Activated naive CD8-positive, alpha-beta T cell treated with anti-CD3 and anti-CD28 coated beads for 36 hours (primary cell): ENCODE measurements at places on chromosomes 16 and 17.

- H3K4me3 ChIP-seq = no peak overlapping the region
- H3K27ac ChIP-seq = no peak overlapping the region
- no peak for DNase-seq
- no peaks in the 10 kb centered on the region for H3K27me3 ChIP-seq
- peaks cover 16% of the 10 kb centered on the region for H3K4me1 ChIP-seq
- peaks cover 17% of the 10 kb centered on the region for H3K36me3 ChIP-seq
Observed at GRCh38 chr16:48547530-48547929, 62.5 kb downstream of the N4BP1 start.

DNA sequence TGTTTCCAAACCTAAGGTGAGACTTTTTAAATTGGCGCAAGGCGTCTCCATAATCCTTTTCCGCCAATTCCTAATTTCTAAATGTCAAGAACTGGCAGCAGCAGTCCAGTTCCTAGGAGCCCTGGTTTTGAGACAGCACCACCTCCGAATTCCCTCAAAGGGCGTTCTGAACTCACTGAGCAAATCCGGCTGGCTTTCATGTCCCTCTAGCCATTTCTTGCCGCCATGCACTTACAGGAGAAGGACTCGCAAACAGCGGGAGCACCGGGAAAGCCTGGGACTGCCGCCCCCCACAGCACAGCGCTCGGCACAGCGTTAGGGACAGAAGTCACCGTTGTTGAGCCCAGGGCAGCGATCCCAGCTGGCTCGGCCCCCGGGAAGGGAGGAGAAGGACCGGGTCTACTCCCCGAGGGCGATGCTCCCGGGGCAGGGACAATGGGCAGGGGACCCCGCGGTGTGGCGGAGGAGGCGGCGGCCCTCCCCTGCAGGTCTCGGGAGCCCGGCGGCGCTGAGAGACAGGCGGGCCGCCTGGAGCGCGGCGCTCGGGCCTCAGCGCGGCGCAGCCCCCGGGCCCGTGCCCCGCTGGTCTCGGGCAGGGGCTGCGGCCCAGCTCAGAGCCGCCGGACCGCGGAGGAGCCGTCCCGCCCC is 545 bp downstream of the ARHGAP17 start:
- no peaks in the 10 kb centered on the region for H3K27me3 ChIP-seq
- peak overlapping the region; percentile 89 for H3K4me3 ChIP-seq
- H3K27ac ChIP-seq = peak overlapping the region; percentile 95
- H3K36me3 ChIP-seq = peaks cover 47% of the 10 kb centered on the region
- H3K4me1 ChIP-seq = peaks cover 72% of the 10 kb centered on the region

DNA sequence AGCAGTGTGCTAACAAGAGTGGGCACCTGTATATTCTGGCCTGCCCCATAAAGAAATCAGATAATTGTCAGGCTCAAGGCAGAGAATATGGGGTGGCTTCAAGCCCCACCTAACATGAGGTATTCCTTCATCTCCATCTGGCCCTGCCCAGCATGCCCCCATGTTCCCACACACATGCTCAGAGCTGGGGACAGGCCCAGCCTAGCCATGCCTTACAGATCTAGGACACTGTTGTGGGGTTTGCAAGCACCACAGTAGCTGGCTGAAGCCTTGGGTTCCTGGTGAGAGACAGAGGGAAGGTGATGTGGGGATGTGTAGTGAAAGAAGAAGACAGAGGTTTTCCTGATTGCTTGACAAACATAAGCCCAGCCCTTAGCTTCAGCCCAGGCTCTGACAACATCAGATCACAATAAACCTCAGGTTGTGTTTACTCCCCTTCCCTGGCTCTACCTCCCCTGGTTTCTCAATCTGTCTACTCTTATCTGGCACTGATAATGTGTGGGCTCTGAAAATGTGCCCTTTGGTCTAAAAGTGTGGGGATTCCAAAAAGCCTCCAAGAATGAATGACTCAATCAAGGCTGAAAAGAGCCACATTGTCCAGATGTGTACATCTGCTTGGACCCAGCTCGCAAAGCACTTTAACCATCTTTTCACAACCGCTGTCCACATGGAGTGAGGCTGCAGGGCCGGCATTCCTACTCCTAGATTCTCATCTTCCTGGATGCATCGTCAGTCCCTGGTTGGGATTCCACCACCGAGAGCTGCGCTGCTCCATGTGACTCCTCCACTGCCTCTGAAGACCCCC is 34.4 kb downstream of the CDRT4 start:
- H3K4me1 ChIP-seq = peaks cover 16% of the 10 kb centered on the region
- no peak for DNase-seq
- no peaks in the 10 kb centered on the region for H3K27me3 ChIP-seq
- H3K27ac ChIP-seq = no peak overlapping the region
- H3K4me3 ChIP-seq = no peak overlapping the region

GRCh38 chr16:66028510-66029216 is 337.8 kb upstream of the CDH5 start:
- DNase-seq = no peak
- no peaks in the 10 kb centered on the region for H3K36me3 ChIP-seq
- no peaks in the 10 kb centered on the region for H3K27me3 ChIP-seq
- H3K27ac ChIP-seq = no peak overlapping the region
- no peak overlapping the region for H3K4me3 ChIP-seq

DNA sequence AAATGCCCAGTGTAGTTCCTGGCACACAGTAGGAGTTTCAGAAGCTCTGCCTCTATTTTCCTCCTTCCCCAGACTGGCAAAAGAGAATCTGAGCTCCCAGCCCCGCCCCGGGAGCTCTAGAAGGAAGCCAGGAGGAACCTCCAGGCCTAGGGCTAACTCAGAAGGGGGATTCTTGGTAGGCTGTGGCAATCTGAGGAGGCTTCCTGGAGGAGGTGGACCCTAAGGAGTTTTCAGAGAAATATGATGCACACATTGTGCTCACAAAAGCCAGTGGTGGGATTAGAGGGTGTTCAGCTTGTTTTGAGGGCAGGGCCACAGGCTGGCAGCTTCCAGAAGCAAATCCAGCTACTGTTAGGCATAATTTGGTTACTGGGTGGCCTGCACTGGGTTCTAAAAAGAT is 10.0 kb downstream of the ADGRG1 start:
- peaks cover 9% of the 10 kb centered on the region for H3K27me3 ChIP-seq
- H3K27ac ChIP-seq = no peak overlapping the region
- no peaks in the 10 kb centered on the region for H3K4me1 ChIP-seq
- DNase-seq = no peak
- H3K4me3 ChIP-seq = no peak overlapping the region
- no peaks in the 10 kb centered on the region for H3K36me3 ChIP-seq

DNA sequence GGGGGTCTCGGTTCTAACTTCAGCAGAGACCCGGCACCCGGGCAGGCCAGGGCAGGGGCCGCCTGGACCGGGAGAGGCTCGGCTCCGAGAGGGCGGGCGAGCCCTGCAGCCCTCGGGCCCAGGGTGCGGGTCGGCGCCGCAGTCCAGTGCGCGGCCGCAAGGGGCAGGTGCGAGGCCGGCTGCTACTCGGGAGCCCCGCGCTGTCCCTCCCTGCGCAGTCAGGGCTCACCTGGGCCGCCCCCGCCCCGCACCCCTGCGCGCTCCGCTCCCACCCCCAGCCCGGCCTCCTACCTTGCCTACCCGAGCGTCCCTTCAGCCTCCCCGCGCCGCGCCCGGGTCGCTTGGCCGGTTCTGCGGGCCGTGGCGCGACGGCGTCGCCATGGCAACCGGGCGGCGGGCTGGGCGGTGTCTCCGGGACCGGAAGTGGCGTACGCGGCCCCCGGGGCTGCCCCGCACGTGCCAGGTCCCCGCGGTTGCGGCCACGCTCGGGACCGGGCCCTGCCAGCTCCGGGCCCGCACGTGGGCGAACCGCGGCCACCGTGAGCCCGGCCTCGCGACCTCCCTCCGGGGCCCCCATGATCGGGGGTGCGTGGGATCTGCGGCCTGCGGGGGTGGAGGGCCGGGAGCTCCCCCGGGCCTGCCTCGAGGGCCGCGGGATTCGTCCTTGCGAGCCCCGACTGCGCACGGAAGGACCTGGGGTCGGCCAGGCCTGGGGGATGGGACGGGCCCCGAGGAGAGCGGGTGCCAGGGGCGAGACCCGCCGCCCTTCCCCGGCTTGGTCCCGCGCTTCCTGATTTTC is at the start of gene CYB561:
CYB561 (minus strand) TSS at position 353 of the 799 bp plus-strand sequence. CDS start 8,759 bp downstream, outside the sequence.
- H3K27me3 ChIP-seq = peaks cover 9% of the 10 kb centered on the region
- peak; percentile 78 for DNase-seq
- peak within 1 kb of the TSS; percentile 79 for H3K27ac ChIP-seq

DNA sequence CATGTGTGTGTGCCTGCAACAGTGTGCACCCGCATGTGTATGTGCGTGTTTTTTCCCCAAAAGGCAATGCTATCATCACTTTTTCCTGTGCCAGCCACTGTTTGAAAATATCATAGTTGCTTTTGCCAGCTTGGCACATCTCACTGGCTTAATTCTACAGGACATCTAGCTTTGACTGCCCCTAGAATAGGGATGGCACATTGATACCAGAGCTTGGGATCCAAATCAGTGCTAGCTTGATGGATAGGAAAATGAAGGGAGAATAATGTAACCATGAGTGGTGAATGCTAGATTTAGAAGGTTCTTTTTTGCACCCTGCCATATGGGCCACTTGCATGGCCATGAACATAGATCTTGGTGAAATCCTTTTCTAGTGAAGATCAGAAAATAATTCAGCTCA is 72.7 kb downstream of the HS3ST4 start:
- no peaks in the 10 kb centered on the region for H3K4me1 ChIP-seq
- no peaks in the 10 kb centered on the region for H3K27me3 ChIP-seq
- no peak for DNase-seq
- no peak overlapping the region for H3K27ac ChIP-seq

GRCh38 chr16:8430401-8430800 is 159.9 kb downstream of the TMEM114 start:
- no peak overlapping the region for H3K27ac ChIP-seq
- H3K27me3 ChIP-seq = peaks cover 3% of the 10 kb centered on the region
- H3K4me1 ChIP-seq = no peaks in the 10 kb centered on the region
- no peak for DNase-seq
- no peaks in the 10 kb centered on the region for H3K36me3 ChIP-seq
- H3K4me3 ChIP-seq = no peak overlapping the region

DNA sequence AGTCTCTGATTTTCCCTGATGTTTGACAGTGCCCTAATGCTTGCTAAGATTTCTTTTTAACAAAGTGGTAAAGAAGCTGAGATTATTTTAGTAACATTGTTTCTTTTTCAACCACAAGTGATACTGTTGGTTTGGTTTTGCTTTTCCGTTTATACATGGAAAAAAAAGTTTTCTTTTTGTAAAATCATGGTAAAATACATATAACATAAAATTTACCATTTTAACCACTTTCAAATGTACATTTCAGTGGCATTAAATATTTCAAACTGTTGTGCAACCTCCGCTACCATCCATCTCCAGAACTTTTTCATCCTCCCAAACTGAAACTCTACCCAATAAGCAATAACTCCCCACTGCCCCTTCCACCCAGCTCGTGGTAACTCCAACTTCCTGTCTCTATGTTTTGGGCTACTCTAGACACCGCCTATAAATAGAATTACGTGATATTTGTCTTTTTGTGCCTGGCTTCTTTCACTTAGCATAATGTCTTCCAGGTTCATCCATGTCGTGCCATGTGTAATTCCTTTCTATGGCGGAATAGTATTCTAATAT is 4.6 kb downstream of the CIITA start:
- H3K4me1 ChIP-seq = peaks cover 49% of the 10 kb centered on the region
- DNase-seq = no peak
- peaks cover 74% of the 10 kb centered on the region for H3K27me3 ChIP-seq
- H3K4me3 ChIP-seq = peak overlapping the region; percentile 1
- H3K36me3 ChIP-seq = no peaks in the 10 kb centered on the region

- no peak for DNase-seq
- H3K27me3 ChIP-seq = peaks cover 4% of the 10 kb centered on the region
- no peak overlapping the region for H3K27ac ChIP-seq
Observed at GRCh38 chr17:62713086-62713881, 85.8 kb downstream of the MRC2 start.

GRCh38 chr17:82974136-82974952 is 105.1 kb upstream of the METRNL start:
- no peak overlapping the region for H3K4me3 ChIP-seq
- H3K4me1 ChIP-seq = peaks cover 14% of the 10 kb centered on the region
- H3K36me3 ChIP-seq = peaks cover 3% of the 10 kb centered on the region
- H3K27ac ChIP-seq = no peak overlapping the region

- DNase-seq = no peak
- peaks cover 12% of the 10 kb centered on the region for H3K4me1 ChIP-seq
- no peak overlapping the region for H3K27ac ChIP-seq
- H3K4me3 ChIP-seq = no peak overlapping the region
Observed at GRCh38 chr17:66248285-66248684, 19.1 kb upstream of the APOH start.

DNA sequence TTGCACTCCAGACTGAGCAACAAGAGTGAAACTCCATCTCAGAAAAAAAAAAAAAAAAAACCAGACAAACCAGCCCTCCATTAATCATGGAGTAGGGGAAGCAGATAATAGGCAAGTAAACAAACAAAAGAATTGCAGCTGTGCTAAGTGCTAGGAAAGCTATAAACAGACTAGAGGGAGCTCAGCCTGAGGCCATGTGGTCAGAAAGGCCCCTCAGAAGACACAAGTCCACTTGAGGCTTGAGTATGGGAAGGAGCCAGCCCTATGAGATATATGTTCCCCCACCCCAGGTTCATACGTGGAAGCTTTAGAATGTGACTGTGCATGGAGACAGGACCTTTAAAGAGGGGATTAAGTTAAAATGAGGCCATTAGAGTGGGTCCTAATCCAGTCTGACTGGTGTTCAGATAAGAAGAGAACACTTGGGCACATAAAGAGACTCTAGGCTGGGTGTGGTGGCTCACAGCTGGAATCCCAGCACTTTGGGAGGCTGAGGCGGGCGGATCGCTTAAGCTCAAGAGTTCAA is 132.6 kb upstream of the NOL11 start:
- H3K4me1 ChIP-seq = peaks cover 12% of the 10 kb centered on the region
- H3K27ac ChIP-seq = no peak overlapping the region
- H3K36me3 ChIP-seq = peaks cover 16% of the 10 kb centered on the region
- no peaks in the 10 kb centered on the region for H3K27me3 ChIP-seq
- no peak overlapping the region for H3K4me3 ChIP-seq

DNA sequence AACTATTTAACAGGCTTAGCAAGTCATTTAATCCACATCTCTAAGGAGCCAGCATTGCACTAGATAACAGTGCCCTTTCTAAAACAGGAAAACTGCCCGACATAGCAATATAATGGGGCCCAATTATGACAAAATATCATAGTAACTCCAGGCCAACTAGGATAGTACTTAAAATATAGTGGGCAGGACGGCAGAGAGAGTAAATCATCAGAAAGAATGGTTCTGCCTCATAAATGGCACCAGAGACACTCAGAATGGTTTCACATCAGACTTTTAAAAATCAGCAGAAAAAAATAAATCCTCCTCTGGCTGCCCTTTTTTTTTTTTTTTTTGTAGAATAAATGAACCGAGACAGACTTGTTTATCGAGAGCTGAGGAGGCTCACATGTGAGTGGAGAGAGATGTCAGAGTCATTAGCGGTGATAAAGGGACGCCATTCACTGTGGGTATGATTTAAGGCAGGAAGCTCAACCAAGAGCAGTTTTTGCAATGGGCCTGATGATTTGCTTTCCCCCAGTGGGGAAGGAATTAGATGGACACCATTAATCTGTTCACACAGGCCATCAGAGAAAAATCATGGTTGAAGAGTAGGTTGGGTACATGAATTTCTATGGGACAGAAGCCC is 62.6 kb downstream of the CPPED1 start:
- no peaks in the 10 kb centered on the region for H3K4me1 ChIP-seq
- no peak for DNase-seq
- no peak overlapping the region for H3K4me3 ChIP-seq
- H3K27ac ChIP-seq = no peak overlapping the region

GRCh38 chr17:39194089-39194984 is 3.1 kb downstream of the CACNB1 start:
- no peak overlapping the region for H3K27ac ChIP-seq
- peaks cover 3% of the 10 kb centered on the region for H3K36me3 ChIP-seq
- H3K4me1 ChIP-seq = peaks cover 33% of the 10 kb centered on the region
- no peaks in the 10 kb centered on the region for H3K27me3 ChIP-seq
- no peak for DNase-seq
- H3K4me3 ChIP-seq = no peak overlapping the region
